Muscle of arm (tissue), 14 donors: ENCODE measurements at places on chromosomes 3 and 15.

- no peak for DNase-seq
These were observed 222.4 kb downstream of the RYR3 start for GRCh38 chr15:33533197-33533596.

DNA sequence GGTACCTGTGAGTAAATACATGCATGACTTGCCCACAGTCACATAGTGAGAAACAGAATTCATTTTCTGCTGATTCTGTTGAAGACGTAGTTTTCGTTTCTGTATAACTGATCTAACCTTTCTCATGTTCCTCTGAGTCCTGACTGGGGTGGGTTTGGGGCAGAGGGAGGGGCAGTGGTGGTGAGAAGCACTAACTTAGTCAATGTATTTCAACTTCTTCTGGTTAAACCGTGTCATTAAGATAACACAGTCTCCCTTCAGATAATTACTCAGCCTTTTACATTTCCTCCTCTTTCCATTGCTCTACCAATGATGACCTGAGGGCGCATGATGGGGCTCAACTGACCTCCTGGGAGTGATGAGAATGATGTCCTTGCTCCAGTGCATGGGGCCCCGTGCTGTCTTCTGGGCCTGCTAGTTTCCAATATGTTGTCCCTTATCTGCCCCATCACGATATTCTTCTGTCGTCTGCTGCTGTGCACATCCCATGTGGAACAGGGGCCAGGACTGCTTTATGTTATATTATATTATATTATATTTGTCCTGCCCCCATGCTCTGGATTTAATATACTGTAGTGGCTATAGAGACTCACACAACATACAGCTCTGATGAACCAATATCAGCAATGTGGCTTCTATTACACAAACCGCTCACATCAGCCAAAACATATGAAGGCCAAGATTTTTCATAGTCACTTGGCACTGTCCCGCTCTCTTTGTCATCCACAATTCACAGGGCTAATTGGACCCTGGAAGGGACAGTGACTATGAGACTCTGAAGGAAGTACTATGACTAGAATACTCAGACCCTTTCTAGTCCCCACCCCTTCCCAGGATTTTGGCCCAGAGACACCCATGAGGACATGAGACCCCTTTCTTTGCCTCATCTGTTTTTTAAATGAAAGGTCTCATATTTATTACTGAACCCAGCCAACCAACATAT lies 407.1 kb upstream of the MCTP2 start:
- DNase-seq = peak; percentile 81

- no peak for DNase-seq
These were observed 9.6 kb upstream of the BTLA start for GRCh38 chr3:112508860-112509259.

GRCh38 chr3:181711325-181712135 lies at the start of gene SOX2:
SOX2 (plus strand) TSS chr3:181711925; CDS start chr3:181712361, 436 bp downstream.
- DNase-seq = no peak

GRCh38 chr3:123678108-123678511 lies 93.3 kb upstream of the HACD2 start:
- no peak for DNase-seq

- no peak for DNase-seq
These were observed 152.4 kb downstream of the EBLN2 start for GRCh38 chr3:73213896-73214295.

GRCh38 chr15:85897895-85898717 lies 103.4 kb upstream of the KLHL25 start:
- no peak for DNase-seq

- DNase-seq = no peak
These were observed 11.2 kb downstream of the MYD88 start for GRCh38 chr3:38149708-38150107.

GRCh38 chr15:49038382-49038781 lies 7.9 kb downstream of the SECISBP2L start:
- peak; percentile 8 for DNase-seq

- DNase-seq = no peak
These were observed 255.0 kb upstream of the ROPN1 start for GRCh38 chr3:124246949-124247348.

DNA sequence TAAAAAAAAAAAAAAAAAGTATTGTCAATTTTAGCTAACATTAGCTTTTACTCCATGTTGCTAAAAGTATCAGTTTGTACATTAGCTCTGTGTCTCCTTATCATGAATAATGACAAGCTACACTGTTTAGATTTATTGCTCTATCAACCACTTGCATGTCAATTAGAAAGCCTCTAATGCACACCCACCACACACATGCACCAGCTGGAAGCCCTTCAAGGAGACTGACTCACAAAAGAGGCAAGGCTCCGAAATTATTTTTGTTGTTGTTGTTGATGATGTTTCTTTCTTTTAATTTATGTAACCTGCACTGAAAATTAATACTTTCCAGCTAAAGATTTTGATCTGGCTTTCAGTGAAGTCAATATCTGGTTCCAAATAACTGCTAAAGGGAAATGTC lies 71.5 kb downstream of the ETFA start:
- no peak for DNase-seq

- DNase-seq = no peak
These were observed 30.4 kb upstream of the TM4SF1 start for GRCh38 chr3:149407898-149408297.

DNA sequence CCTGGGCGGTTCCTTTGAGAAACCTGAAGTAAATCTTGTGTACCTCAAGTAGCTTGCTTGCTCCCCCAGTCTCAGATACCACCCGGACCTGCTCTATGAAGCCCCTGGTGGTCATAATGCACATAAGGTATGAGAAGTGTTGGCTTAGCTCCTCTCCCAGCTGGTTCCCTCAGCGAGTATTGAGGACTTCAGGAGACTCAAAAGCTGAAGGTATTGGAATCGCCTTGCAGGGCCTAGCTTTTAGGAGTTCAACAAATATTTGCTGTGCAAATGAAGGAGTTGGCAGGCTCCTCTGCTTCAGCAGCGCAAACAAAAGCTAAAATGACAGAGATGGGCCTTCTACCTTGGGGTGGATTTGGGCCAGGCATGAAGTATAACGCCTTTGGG lies 1.7 kb downstream of the CMTM8 start:
- peak; percentile 2 for DNase-seq

DNA sequence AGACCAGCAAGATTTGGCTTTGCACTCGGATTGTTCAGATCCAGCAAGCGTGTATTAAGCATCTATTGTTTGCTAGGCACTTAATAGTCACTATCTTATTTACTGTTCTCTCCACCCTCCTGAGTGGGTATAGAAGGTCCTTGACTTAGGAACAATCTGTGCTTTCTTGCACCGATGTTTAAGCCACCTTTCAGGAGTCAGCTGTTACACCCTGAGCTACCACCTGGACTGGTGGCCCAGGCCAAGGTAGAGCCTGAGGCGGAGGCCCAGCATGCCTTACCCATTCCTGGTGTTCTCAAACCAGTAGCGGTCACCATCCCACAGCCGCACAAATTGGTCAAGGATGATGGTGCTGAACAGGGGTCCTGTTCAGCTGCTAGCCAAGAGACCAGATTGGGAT lies 10.0 kb downstream of the DUOX1 start:
- DNase-seq = no peak

- DNase-seq = no peak
These were observed 161.6 kb downstream of the ADAMTSL3 start for GRCh38 chr15:83815506-83815905.

- DNase-seq = no peak
These were observed 148.3 kb upstream of the TSC22D2 start for GRCh38 chr3:150259526-150260397.

DNA sequence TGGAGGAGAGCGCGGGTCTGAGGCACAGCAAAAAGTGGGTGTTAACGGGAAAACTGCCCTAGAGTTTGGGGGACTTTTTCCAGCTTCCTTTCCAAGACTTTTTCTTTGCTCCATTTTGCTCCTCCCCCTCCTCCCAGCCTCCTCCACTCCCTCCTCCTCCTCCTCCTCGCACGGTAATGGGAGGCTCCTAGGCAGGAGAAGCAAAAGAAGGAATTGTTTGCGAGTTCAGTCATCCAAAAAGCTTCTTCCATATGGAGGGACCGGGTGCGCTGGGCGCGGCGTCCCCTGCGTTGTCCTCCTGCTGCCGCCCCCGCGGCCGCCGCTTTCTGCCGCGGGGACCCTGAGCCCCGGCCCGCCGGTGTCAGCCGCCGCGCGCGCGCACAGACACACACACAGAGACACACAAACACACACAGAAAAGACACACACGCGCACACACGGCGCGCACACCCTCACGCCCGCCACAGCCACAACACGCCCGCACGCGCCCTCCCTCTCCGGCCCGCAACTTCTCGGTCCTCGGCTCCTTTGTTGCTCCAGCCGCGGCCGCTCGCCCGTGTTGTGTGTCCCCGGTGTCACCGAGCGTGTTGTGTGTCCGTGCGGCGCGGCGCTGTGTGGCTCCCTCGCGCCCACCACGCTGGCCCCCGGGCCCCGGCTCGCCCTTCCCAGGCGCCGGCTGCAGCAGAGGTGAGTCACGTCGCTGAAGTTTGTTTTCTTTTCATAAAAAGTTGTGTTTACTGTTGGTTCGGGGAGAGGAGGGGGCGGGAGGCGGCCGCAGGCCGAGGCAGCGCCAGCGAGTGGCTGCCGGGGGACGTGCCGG lies at the start of gene BOC:
BOC (plus strand) TSS at position 228 of the 820 bp plus-strand sequence. CDS start 38,246 bp downstream, outside the sequence.
- DNase-seq = peak; percentile 90

GRCh38 chr3:10523561-10523960 lies 18.2 kb upstream of the ATP2B2 start:
- no peak for DNase-seq

DNA sequence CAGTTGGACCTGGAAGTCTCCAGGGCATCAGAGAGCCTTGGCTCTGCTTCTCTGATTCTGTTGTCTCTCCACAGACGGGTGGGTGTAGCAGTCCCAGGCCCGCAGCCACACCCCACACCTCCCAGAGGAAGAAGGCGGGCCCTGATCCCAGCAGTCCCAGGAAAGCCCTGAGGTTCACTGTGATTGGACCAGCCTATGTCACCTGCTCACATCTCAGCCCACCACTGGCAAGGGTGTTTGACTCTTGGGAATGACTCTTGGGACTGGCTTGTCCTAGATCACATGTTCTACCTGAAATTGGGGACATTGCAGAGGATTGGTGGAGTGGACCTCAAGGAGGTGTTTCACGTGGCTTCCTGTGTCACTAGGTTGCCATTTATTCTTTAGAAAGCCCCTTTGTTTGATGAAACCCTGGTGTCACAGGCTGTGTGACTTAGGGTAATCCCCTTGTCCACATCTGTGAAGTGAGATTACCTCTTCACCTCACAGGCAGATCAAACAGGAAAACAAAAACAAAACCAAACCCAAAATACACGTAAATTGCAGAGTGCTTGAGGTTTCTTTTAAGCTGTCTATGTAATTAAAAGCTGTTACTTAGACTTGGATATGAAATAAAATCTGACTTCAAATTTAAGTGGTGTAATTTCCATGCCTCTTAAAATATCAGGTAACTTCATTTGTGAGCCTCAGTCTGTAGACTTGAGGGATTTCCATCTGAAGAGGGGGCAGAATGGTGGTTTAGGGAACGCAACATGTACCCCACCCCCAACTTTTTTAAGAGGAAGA lies 26.7 kb downstream of the FLNB start:
- no peak for DNase-seq

DNA sequence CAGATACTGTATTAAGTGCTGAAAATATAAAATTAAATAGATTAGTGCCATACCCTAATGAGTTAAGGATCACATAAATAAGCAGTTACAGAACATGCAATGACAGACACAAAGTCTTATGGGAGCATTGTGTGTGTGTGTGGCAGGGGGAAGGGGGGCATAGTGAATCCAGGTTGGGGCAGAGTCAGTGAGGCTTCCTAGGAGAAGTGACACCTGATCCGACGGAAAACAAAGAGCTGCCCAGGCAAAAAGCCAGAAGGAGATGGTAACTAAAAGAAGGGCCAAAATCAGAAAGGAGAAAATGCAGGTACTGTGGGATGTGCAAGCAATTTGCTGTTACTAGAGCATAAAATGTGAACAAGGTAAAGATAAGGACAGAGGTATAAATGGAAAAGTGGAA lies 80.1 kb upstream of the CHRM5 start:
- no peak for DNase-seq

DNA sequence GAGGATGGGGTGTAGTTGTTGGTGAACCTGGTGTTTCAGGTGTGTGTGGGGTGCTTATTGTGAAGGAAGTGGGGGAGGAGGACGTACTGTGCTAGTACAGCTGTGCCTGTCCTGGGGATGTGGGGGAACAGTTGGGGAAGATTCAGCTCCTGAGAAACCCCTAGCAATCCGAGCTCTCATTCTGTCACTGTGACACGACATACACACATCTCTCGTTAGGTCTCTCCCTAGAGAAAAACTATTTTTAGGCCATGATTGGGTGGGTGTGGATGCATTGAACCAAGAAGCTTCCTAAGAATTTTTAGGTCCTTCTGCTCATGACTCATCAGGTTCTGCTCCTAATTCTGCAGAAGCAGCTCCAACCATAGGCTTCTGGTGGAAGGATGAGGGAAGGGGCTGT lies 54.3 kb downstream of the SLC30A4 start:
- DNase-seq = no peak

DNA sequence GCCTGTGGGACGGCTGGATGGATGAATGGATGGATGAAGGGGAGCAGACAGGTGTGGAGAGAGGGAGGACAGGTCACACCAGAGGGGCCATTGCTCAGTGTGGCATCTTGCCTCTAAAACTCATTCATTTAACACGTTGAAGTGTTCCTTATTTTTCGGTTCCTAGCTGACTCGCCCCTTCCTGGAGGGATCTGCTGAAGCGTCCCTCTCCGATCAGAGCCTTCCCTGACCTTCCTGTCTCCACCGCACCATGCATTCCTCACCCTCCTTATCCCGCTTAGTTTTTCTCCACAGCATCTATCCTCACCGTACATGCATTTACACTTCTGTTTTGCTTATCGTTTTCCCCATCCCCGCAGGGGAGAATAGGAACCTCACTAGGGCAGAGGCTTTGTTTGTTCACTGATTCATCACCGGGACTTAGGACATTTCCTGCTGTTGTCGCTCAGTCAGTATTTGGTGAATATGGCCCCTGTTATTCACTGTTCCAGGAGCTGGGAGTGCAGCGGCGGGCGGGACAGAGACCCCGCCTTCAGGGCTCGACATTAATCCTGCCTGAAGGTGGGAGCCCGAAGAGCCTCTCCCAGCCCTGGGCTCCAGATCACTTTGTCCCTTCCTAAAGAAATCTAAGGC lies 32.0 kb downstream of the FOXL2 start:
- DNase-seq = no peak

DNA sequence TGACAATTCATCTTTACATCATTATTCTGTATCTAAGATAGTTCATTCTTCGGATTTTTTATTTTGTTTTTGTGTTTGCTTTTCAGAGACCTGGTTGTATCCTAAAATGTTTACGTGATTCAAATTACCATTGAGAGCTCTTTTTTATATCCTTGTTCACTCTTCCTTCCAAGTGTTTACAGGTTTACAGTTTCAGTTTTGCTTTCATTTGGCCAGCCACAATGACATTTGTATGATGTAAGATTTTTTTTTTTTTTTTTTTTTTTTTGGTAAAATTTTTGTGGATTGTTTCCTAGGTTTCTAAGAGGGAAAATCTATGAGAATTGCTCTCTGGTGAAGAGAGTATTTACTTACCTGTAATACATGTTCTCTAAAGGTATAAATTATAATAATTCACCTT lies 55.0 kb downstream of the SETD5 start:
- no peak for DNase-seq

GRCh38 chr3:16183601-16184270 lies 9.3 kb downstream of the GALNT15 start:
- peak; percentile 69 for DNase-seq
